NCI-H460 (cell line): ENCODE measurements at places on chromosomes 2 and 18.

DNA sequence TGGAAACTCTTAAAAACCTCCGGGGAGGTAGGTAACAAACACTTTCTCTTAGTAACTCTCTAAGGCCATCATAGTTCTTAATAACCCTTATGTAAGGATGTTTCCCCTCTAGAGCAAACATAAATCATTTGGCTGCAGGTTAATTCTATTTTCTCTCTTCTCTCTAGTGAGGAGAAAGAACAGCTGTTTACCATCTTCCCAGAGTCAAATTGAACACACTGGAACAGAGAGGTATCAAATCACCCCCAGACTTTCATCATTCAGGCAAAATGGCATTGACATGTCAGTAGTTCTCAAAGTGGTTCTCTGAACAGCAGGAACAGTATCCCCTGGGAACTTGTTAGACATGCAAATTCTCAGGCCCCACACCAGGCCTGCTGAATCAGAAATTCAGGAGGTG lies 240.7 kb downstream of the MEIS1 start:
- DNase-seq, result no peak

DNA sequence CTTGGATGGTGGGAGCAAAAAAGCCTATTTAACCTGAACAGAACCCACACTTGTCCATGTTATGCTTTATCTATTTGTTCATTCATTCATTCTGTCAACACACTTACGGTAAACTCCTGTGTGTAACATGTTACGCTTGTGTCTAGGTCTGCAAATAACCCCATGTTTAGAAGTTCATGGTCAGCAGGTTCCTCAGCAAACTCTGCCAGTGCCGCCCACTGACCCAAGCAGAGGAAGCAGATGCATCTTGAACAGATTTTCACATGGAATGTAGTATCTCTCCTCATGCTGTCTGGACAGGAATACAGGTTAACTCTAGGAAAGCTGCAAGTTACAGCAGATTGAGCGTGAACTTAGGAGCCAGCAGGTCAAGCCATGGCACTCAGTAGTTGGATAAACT lies 213.7 kb upstream of the COPS8 start:
- DNase-seq, result no peak

DNA sequence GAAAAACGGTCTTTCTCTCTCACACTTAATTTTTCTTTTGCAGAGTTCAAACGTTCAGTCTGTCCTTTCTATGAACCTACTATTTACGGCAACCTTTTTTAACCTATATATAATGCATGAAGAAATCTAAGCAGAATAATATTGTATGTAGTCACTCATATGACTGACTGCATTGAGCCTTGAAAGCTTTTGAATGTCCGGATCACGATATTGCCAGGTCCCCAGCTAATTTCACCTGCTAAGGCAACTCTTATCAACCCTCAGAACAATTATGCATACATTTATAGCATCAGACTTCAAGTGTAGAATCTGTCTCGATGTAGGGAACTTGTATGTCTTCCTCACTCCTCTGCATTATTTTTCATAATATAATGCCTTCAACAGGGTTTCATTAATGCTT lies 1083.8 kb upstream of the KLHL29 start:
- DNase-seq, result no peak

GRCh38 chr2:30230497-30231211 lies 680 bp upstream of the LBH start:
- DNase-seq, result no peak

DNA sequence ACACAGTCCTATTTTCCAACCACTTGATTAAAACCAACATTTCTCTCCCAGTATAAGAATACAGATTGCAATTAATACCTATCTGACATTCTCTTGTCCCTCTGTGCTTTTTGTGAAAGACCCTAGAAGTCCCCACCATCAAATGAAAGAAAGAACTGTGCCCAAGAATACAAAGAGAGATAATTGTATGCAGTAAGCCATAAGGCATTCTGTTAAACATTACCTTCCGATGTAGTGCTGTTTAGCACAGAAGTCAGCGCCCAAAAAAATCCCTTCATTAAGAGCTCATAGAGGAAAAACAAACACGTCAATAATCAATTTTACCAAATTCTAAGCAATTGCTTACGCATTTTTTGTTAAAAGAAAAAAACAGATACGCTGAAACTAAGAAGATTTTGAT lies 41.1 kb downstream of the ZNF516 start:
- no peak for DNase-seq
